ENCODE measurements at places on chromosomes 7 and 10.

DNA sequence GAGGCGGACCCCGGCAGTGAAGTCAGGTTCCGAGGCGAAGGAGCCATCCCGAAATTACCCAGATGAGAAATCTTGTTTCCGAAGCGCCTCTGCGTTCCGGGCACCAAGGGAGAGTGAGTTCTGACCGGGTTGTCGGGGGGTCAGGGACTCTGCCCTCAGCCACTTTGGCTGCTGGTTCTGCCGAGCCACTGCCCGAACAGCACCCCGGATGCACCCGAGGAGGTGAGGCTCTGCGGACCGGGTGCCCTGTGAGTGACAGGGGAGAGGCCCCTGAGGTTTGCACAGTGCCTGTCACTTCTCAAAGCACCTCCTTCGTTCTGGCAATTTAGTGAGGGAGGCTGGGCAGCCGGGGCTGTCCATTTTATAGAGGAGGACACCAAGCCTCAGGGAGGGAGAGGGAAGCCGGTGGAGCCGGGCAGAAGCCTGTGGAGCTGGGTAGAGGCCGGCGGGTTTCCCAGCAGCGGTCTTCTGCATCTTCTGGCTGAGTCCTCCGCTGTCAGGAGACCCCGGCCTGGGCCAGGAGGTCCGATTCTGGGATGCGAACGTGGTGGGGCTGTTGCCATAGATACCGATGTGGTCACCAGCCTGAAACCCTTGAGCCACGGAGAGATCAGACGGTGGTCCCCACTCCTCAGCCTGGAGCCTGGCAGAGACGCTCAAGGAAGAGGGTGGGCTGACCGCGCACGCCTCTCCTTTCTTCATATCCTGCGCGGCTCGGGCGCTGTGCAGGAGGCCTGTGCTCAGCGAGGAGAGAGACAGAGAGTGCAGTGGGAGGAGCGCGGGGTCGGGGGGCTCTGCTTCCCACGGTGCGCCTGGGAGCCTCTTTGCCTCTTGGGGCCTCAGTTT lies 18.9 kb upstream of the SHH start:
- DNase-seq = no peak

GRCh38 chr10:18680754-18681153 lies 21.5 kb downstream of the ARL5B start:
- no peak for DNase-seq

- no peak for DNase-seq
Measured at GRCh38 chr7:92988941-92989545, 128.7 kb downstream of the SAMD9 start.

DNA sequence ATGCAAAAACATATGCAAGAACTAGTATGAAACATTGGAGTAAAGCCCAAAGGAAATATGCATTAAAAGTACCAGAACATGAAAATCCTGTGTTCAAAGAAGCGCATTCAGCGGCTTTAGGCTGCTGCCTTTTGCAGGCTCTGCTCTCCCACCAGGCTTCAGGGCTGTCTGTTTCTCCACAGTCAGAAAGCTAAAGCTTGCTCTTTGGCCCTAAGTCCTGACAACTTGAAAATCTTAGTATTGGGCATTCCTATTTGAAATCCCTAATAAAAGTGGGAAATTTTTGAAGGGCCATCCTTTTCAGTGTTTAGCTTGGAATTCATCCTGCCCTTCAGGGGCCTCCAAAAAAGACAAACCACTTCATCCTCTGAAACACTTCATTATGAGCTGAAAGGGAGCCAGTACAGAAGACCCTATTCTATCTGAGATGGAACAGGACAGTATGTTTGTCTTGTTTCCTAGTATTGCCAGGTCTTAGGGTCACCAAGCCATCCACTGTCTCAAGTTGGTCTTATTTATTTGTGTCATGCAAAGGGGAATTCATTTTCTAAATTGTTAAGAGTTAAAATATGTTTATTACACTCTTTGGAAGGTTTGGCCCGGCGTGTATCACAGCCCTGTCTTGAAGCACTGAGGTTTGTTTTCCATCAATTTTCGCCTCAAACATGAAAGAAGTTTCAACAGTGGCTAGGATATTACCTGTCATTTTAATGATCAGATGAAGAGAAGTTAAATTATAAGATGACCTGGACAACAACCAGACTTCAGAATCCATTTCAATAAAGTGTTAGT lies 326.3 kb upstream of the BMPER start:
- DNase-seq = no peak

GRCh38 chr7:126605553-126605952 lies 647.2 kb downstream of the GRM8 start:
- DNase-seq = no peak

GRCh38 chr7:16847381-16847860 lies 34.4 kb downstream of the AGR3 start:
- DNase-seq = no peak

DNA sequence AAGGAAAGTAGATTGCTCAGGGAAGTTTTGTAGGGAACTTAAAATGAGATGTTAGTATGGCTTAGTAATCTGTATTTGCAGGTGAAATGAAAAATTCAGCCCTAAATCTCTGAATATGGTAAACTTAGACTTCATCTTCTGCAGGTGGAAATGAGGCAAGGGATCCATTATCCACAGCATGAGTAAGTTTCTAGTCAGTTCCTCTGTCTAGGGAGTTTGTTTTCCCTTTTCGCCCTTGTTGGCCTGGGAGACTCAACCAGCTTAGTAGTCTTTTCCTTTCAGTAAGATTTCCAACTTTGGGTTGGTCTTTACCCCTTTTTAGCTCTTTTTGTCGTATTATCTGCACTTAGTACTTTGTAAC lies 65.6 kb downstream of the ZEB1 start:
- DNase-seq = no peak

- no peak for DNase-seq
Measured at GRCh38 chr10:119313024-119313423, 105.7 kb downstream of the GRK5 start.

GRCh38 chr10:31138026-31138553 lies 106.4 kb upstream of the ZNF438 start:
- DNase-seq = no peak

DNA sequence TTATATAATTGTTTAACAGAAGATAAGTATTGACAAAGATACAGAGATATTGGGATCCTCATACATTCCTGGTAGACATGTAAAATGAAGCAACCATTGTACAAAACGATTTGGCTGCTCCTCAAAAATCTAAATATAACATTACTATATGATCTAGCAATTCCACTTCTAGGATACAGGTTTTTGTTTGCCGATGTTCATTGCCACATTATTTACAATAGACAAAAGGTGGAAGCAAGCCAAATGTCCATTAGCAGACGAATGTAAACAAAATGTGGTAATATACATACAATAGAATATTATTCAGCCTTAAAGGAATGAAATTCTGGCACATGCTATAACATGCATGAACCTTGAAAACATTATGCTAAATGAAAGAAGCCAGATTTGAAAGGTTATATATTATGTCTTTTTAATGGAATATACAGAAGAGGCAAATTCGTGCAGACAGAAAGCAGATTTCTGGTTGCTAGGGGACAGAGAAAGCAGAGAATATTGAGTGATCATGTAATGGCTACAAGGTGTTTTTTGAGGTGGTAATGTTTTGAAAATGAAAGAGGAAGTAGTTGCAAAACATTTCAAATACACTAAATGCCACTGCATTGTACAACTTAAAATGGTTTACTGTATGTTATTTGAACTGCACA lies 44.9 kb downstream of the POLR1F start:
- DNase-seq = no peak

- DNase-seq = peak; percentile 88
Measured at GRCh38 chr10:17023386-17024298, 106.0 kb downstream of the CUBN start.

GRCh38 chr7:100152937-100153666 lies 4.4 kb downstream of the LAMTOR4 start:
- DNase-seq = no peak

- DNase-seq = no peak
Measured at GRCh38 chr10:21202776-21203462, 305.8 kb upstream of the NEBL start.

- DNase-seq = no peak
Measured at GRCh38 chr10:99370993-99371392, 41.8 kb downstream of the CNNM1 start.

All from activated effector memory CD4-positive, alpha-beta T cell treated with anti-CD3 and anti-CD28 coated beads, Interleukin-2, amount 50 U/mL, for 16 hours (primary cell).